ENCODE measurements at places on chromosomes 4 and X.

GRCh38 chr4:25477221-25477620, 100.2 kb downstream of the ANAPC4 start:
- no peak for DNase-seq

DNA sequence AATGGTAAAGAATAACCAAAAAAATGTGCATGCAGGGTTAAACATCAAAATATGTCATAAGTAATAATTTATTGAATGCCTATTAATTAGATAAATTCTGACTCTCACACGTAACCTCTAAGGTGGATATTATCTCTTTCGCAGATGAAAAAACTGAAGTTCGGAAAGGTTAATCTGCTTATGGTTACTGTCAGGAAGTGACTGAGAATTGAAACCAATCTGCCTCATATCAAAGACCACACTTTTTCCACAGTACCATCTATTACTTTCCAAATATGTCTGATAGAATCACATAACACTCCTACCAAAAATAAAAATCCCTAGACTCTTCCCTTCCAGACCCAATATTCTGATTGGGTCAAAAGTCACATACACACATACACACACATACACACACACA, 6.2 kb downstream of the CHIC2 start:
- no peak for DNase-seq

- peak; percentile 27 for DNase-seq
Observed at GRCh38 chrX:101658661-101659491, 774 bp downstream of the ARMCX2 start.

GRCh38 chr4:42144028-42144427, 8.4 kb downstream of the BEND4 start:
- DNase-seq = no peak

- DNase-seq = no peak
Observed at GRCh38 chrX:21747558-21747957, 10.4 kb downstream of the SMPX start.

DNA sequence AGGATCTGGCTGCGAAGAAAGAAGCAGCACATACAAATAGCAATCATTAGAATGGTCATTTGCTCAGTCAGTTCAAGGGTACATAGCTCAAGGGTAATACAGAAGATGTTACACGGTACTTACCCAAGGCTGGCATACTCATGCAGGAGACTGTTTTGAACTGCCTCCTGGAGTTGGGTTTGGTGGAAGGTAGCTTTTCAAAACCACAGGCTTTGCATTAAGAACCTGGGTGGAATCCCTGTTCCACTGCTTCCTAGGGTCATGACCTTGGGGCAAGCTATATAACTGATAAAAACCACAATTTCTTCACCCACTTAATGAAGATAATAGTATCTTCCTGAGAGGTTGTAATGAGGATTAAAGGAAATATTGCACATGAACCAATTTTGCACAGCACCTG, 36.5 kb downstream of the TBC1D9 start:
- no peak for DNase-seq

DNA sequence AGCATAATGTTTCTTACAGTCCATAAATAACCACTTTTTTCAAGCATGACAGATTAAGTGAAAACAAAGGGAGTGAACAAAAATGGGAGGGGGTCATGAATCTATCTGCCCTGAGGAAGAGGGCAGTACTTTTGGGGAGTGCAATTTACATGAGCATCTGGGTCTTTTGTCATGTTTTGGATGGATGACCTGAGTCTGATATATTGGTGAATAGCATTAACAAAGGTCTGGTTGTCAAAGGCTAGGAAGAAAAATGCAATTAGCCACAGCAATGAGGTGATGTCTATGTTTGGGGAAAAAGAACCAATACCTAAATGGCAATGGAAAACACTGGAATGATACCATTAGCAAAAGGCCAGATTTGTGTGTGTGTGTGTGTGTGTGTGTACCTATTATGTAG, 15.1 kb upstream of the MAD2L1 start:
- DNase-seq = no peak

DNA sequence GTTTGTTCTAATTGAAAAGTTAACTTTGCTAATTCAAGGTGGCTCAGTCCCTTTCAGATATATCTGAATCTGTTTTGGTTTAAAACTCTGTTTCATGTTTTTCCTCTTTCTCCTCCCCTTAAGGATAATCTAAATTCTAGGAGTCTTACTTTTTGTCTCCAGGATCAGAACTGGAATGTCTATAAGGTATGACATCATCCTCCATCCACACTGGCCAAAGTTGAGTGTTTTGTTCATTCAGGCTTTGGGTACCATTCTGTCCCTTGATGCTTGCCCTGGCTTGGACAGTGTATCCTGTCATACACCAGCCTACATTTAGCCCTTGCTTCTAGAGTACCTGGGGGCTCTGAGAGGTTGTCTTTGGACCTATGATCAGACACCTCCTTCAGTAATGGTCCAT, 56.8 kb upstream of the ANTXR2 start:
- no peak for DNase-seq

GRCh38 chrX:105823092-105823455, 735 bp downstream of the NRK start:
- no peak for DNase-seq

DNA sequence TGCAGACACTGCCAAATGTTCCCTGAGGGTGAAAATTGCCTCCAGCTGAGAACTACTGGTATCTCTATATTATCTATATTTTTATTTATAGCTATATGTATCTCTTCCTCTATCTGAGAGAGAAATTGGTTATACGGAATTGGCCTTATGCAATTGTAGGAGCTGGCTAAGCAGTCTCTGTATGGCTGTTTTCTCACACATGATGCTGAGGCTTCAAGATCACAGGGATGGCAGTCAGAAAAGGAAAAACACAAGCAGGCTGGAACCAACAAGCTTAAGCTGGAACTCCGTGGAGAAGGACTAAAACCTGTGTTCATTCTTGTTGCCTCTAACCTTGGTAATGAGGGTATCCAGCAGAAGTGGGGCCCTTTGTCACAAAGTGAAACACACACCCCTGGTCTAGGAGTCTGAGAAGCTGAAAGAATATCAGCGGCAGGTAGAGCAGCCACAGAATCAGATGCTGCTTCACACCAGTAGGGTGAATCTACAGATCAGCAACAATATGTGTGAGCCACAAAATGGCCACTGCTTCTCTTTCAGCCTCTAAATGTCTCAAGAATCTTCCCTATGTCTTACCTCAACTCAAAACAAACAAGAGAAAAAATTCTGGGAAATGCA, 166.5 kb upstream of the PPP1R2C start:
- DNase-seq = no peak

- DNase-seq = no peak
Observed at GRCh38 chr4:836003-836511, 10.1 kb upstream of the CPLX1 start.

GRCh38 chr4:108751321-108751720, 11.5 kb downstream of the ETNPPL start:
- DNase-seq = no peak

DNA sequence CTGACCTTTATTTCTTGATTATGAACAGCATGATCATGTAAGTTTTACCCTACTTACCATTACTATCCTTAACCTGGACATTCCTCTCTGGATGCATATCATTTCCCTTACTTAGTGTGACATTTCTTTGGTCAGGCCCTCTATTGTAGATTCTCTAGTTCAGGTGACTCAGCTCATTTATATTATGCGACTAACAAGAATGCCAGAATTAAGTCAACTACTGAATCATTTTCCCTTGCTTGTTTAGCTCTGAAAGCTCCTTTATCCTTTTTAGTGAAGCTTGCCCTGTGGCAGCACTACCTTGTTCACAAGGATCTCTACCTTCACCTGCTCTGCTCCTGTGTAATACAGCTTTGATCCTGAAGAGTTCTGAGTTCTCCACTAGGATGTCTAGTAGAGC, 15.1 kb upstream of the UGT2B17 start:
- no peak for DNase-seq

DNA sequence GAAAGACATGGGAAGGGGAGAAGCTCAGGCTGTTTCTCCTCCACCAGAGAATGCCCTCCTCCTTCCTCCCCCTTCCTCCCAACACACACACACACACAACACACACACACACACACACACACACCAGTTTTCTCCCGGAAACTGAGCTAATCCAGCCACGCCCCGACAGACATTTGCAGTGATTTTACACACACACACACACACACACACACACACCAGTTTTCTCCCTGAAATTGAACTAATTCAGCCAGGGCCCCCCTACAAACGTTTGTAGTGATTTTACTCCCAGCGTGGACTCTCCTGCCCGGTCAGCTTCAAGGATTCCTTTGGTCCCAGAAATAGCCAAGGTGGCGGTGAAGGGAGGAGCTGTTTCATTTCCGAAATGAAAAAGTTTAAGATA, 32.9 kb upstream of the STX18 start:
- peak; percentile 7 for DNase-seq

DNA sequence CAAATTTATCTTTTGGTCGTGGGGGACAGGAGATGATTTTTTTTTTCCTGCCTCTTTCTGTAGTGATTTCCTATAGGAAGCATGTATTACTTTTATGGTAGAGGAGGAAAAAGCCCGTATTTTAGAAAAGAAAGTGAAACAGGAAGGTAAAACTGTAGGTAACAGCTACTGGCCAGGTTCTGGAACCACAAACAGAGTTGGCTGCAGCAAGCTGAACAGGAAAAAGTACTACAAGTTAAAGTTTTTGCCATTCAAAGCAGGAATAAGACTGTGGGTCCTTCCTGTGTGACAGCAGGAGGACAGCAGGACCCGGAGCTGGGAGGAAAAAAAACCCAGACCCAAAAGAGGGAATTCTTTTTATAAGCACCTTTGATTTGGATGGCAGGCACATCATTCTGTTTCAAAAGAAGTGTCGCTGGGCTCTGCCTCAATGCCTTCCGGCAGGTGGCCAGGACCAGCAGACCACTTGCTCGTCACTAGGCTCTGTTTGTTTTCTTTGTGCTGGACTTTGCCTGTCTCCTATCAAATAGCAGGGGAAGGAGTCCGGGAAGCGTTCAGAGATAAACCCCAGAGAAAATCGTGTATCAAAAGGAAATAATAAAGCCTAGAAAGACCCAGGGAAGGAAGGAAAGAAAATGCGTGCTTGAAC, 277.9 kb downstream of the ADGRA3 start:
- DNase-seq = no peak

GRCh38 chr4:123046096-123046495, 123.7 kb upstream of the NUDT6 start:
- DNase-seq = no peak

DNA sequence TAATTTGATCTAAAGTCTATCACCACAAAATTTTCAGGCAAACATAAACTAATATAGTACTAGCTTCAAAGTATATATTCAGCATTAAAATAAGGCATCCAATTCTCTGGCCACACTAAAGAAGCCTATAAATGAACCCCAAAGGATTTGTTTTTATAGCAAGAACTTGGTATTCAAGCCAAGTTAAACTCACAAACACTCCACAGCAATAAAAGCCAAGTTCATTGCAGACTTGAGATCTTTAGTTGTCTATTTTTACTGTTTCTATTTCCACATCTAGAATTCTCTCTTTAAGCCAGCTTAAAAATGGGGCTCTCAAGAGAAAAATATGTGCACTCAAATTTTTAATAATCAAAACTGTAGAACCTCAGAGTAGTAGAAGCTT, 51.1 kb downstream of the WDFY3 start:
- no peak for DNase-seq

- DNase-seq = peak; percentile 8
Observed at GRCh38 chrX:16712548-16713155, at the start of gene CTPS2. TSS of gene CTPS2 (minus strand) at chrX:16712669. CDS start at chrX:16702902, 9,767 bp downstream.

- no peak for DNase-seq
Observed at GRCh38 chr4:188971125-188971524, 831.9 kb downstream of the TRIML1 start.

- DNase-seq = no peak
Observed at GRCh38 chrX:109859651-109860050, 126.6 kb upstream of the ACSL4 start.

GRCh38 chrX:38811515-38812243, 10.4 kb downstream of the MID1IP1 start:
- DNase-seq = no peak

DNA sequence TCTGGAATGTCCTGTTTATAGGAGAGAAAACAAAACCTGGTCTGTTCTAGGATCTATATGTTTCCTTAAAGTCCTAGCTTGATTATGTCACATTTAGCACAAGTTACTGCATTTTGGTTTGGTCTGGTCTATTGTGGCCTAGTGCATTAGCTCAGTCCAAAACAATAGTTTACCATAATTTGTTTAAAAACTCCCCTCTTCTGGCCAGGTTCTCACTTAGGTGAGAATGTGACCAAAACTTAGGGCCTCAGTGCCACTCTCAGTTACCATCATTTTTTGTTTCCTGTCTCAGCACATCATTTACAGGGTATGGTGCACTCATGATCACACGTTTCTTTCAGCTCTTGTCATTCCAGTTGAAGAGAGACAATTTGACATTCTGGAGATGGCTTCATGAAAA, 378.5 kb downstream of the KLHL4 start:
- DNase-seq = no peak

DNA sequence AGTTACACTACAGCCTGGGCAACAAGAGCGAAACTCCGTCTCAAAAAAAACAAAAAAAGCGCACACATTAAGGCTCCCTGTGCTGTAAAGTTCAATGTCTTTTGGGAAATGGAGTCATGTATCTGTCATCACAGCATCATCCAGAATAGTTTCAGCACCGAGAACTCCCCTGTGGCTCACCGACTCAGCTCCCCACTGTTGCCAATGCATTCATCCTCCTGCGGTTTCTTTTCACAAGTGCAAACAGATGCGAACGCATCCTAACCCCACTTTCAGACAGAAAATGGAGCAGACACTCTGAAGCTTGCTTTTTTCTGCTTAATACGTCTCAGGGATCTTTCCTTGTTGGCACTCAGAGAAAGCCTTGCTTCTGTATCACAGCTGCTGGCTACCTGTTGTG, 13.8 kb upstream of the SH3TC1 start:
- no peak for DNase-seq

- no peak for DNase-seq
Observed at GRCh38 chr4:1176398-1177273, 4.3 kb upstream of the SPON2 start.

DNA sequence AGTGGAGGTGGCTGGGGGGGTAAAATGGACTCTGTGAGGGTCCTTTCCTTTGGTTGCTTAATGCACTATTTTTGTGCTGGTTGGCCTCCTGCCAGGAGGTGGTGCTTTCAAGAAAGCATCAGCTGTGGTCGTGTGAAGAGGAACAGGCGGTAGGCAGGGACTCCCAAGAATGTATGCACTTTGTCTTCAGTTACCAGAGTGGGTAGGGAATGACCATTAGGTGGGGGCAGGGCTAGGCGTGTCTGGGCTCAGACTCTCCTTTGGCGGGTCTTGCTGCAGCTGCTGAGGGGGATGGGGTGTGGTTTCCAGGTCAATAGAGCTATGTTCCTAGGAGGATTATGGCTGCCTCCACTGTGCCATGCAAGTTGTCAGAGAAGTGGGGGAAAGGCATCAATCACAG, 509.0 kb downstream of the PCDH19 start:
- no peak for DNase-seq

DNA sequence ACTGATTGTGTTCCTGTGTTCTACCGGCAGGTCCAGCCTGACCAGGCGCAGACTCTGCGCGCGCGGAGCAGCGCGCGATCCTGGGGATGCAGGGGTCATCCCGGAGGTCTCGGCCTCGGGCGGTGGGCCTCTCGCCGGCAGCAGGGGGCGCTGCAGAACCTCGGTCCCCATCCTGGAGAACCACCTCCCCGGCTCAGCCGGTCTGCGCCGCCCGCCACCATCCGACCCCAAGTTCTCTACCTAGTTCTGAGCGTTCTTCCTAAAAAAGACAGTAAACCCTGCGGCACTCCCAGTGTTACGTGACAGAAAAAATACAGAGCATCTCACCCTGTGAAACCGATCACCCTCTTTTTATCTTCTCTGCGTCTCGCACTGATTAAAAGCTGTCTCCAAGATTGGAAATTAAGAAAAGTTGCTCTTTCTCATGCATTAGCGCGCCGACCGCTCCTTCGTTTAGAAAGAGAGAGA, 1.6 kb downstream of the TRPC3 start:
- DNase-seq = peak; percentile 67
